ENCODE measurements at places on chromosomes 1 and 21. TPM values are rescaled to one million over a fixed set of nuclear protein-coding genes. Genes with fewer than 3 reads are reported as not detected.

- no peak for DNase-seq
Measured at GRCh38 chr1:4106731-4107130, 206.7 kb upstream of the C1orf174 start.

DNA sequence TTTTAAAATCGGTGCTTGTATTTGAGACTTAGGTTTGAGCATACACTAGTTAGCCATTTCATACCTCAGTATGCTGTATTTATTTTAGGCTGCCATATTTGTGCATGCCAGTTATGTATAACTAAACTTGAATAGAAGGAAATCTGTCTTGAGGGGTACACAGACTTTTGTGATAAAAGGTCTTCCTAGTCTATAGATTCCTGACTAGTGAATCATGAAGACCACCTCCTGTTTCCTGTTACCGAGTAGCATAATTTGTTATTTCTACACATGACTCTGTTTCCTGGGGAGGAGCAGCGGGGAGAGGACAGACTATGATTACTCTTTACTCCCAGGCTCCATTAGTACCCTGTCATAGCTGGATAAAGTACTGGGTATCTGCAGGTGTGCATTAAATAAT, 316.8 kb upstream of the SNX7 start:
- DNase-seq = no peak

DNA sequence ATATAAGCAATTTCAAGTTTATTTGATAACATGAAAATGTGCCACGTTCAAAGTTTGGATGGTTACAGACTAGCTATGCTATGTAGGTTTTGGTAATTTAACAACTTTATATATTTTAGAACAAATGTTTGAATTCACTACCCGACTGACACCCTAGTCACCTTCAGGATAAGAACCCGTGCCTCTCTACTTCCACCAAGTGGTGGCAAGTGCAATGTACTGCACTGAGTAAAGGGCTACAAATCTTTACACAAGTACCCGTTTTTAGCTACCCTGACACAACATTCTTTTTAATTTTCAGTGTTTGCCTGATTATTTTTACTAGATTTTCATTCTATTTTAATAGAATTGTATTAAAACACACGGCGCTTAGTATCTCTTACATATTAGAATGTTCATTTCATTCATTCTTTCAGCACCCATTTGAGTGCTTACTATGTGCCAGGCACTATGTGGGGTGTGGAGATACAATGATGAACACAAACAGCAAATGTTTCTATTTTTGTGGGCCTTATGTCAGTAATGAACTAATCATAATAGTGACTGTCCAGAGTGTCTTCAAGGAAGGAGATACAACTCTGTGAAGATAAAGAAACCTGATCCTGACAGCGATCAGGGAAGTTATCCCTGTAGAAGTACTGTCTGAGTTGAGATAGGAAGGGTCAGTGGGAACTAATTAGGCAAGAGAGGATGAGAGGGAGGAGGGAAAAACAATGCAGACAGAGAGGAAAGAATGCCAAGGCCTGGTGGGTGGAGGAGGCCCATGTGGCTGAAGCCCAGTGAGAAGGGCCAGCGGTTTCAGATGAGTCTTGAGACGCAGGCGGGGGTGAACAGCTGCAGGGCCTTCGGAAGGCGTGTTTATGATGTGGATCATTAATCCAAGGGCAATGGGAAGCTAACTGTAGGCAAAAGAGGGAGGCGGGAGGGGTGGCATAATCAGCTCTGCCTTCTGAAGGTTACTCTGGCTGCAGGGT, 3.8 kb downstream of the LCA5L start:
- peak; percentile 77 for DNase-seq

GRCh38 chr1:192343344-192343743, 26.6 kb downstream of the RGS21 start:
- DNase-seq = no peak

GRCh38 chr1:86296305-86297205, 99.6 kb downstream of the ODF2L start:
- DNase-seq = no peak

DNA sequence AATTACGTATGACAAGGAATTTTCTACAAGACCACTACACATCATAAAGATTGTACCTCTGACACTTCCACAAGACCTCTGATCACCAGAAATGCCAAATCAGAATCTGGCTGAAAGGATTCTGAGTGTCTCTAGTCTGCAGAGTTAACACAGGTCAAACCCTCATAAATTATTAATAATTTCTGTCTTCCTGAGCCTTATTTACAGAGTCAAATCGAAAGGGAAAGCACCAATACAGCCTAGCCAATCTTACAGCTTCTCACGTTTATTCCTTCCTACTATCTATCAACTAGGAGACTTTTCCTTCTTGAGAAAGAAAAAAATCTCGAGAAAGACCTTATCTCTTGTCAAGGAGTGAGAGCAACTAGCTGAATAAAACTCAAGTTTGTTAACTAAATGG, 2151.6 kb downstream of the MRPL39 start:
- no peak for DNase-seq

Gene BNIPL
- total RNA-seq = not detected

Gene CYP4A22
- not detected for total RNA-seq

Gene HMGCS2
- not detected for total RNA-seq

Gene ADAMTSL4
- 27.6 TPM for total RNA-seq

Gene BEND5
- not detected for total RNA-seq

Gene KRTAP21-3
- not detected for total RNA-seq

Measured in GM23248 (cell line).